ENCODE measurements at places on chromosomes 2 and 18.

- no peak for DNase-seq
These were observed 7.0 kb upstream of the LDAH start for GRCh38 chr2:20829861-20830260.

- no peak for DNase-seq
These were observed 93.0 kb downstream of the ANKRD44 start for GRCh38 chr2:197217541-197217940.

DNA sequence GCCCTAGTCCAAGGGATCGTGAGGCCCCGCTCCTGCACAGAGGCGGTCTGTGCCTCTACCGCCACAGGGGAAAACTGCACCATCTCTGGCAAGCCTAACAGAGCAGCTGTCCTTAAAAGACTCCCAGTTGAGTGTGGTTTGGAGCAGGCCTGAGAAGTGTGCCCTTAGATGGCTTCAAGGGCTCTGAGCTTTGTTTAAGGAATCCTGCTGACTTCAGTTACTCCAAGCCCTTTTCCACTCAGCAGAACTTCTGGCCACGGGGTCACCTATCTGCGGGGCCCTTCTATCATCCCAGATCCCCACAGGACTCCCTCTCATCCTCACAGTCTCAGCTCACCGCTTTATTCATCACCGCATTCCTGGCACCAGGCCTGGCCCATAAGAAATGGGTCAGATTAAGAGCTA lies 131.5 kb downstream of the CCDC74A start:
- DNase-seq, result no peak

DNA sequence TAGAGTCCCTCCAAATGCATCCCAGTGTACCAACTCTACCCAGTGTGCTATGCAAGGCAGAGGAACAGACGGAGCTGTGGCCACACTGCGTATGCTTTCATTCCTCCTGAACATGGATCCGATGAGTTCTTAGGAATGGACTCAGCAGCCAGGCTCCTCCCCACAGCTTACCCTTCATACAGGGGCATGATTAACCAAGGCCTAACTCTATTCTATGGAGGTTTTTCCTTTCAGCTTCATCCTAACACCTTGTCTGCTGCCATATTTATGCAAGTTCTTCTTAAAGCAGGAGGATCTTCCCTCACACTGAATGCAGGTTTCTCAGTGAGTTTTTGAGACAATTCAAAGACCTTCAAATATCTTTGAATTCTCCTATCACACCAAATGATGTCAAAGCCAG lies 222.9 kb downstream of the MYT1L start:
- DNase-seq, result no peak

DNA sequence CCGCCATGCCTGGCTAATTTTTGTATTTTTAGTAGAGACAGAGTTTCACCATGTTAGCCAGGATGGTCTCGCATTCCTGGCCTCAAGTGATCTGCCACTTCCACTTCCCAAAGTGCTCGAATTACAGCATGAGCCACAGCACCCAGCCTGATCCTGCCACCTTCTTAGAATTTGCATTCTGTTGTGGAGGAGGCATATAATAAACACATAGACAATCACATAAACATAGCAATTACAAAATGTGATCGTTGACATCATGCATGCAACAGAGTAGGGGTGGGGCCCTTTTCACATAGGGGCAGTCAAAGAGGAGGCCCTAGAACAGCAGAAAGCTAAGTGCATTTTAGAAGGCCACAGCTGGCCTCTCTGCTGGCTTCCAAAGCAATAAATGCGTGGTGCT lies 39.9 kb upstream of the TSPYL6 start:
- no peak for DNase-seq

GRCh38 chr2:238164906-238165287 lies 6.1 kb downstream of the ERFE start:
- DNase-seq, result no peak

- DNase-seq, result no peak
These were observed 464.9 kb downstream of the PARD3B start for GRCh38 chr2:205010196-205010595.

Data from AG20443 (cell line).